Activated gamma-delta T cell (primary cell): ENCODE measurements at places on chromosomes 16 and 17.

GRCh38 chr17:38355251-38355650 lies 3.6 kb downstream of the SOCS7 start:
- no peak for DNase-seq

GRCh38 chr16:54174750-54175149 lies 111.8 kb downstream of the IRX3 start:
- no peak for DNase-seq

DNA sequence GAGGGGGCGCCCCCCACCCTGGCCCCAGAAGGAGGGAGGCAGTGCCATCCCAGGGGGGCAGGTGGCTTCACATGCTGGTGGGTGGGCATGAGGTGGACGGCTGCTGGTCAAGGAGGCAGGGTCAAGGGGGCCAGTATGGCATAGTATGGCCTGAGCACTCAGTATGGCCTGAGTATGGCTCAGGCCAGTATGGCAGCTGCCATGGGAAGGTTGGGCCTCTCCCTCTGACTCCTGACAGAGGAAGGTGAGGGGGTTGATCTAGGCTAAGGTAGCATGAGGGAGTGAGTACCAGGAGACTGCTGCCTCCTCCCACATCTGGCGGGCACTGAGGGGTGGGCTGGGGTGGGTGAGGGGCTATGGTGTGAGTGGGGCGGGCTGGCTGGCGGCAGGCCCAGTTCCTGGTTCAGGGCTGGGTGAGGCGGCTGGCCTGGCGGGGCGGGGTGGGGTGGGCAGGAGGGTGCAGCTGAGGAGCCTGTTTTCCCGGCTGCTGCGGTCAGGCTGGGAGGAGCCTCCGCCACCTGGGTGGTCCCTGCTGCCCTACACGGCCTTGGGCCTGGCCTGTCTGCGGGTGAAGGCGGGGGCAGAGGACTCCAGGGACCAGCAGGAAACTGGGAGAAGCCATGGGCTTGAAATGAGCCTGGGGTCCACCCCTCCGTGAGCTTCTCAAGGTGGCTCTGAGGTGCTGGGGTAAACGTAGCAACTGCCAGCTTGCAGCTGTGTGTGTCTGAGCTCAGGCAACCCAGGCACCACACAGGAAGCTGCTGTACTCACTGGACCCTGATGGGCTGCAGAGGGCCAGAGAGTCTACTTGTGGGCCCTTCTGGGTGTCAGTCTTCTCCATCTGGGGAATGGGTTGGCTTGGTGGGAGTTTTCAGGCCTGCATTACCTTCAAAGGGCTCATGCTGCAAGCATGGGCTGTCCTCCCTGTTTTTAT lies 57.0 kb downstream of the RAI1 start:
- no peak for DNase-seq

- DNase-seq = no peak
These were observed 12.8 kb downstream of the SMIM5 start for GRCh38 chr17:75645889-75646637.

DNA sequence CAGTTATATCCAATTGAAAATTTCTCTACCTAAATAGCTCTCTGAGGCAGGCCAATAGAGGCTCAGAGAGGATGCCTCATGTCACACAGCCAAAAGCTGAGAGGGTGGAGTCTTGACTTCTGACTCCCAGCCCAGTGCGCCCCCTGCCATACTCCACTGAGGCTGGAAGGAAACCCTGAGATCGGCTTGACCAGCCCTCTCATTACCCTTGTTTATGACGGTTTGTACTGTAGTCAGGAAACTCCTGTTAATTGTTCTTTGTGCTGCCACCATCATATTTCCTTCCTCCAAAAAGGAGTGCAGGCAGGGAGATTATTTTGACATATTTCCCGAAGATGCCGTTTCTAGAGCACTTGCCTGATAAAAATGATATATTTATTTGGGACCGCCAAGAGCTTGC lies 107.9 kb downstream of the AIPL1 start:
- DNase-seq = no peak

GRCh38 chr16:8063159-8063558 lies 527.2 kb downstream of the TMEM114 start:
- DNase-seq = no peak

DNA sequence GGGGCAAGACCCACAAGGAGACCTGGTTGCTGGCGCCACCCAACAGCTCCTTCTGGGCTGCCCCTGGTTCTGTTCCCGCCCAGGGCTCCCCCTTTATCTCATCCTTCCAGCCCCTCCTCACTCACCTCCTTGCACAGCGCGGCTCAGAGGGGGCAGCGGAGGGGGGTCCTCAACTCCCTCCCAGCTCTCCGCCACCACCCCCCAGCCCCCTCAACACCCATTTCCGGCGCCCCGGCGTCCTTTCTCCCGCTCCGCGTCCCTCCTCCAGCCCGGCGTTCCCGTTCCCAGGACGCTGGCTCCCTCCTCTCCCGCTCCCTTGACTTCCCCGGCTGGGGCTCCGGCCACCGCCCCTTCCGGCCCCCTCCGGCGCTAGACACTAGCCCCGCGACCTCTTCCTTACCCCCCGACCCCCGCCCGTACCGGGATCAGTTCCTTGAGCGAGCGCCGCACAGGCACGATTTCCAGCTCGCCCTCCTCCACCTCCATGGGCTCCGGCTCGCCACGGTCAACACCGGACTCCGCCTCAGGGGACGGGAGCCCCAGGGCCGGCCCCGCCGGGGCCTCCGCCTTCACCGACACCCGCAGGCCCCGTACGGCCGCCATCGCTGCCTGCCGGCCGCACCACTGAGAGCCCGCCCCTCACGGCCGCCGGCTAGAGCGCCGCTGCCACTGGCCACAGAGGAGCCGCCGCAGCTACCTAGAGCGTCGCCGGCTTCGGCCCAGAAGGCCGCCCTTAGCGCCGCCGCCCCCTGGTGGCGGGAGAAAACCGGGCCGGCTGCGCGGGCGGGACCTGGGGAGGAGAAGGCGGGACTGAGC lies at the start of gene NCBP3:
NCBP3 (minus strand) TSS at position 626 of the 816 bp plus-strand sequence; CDS start at position 603, 23 bp downstream.
- DNase-seq = peak; percentile 82

- peak; percentile 76 for DNase-seq
These were observed 550 bp upstream of the RNF213 start for GRCh38 chr17:80260069-80260535.

GRCh38 chr17:76492123-76492988 lies 8.9 kb downstream of the RHBDF2 start:
- no peak for DNase-seq

DNA sequence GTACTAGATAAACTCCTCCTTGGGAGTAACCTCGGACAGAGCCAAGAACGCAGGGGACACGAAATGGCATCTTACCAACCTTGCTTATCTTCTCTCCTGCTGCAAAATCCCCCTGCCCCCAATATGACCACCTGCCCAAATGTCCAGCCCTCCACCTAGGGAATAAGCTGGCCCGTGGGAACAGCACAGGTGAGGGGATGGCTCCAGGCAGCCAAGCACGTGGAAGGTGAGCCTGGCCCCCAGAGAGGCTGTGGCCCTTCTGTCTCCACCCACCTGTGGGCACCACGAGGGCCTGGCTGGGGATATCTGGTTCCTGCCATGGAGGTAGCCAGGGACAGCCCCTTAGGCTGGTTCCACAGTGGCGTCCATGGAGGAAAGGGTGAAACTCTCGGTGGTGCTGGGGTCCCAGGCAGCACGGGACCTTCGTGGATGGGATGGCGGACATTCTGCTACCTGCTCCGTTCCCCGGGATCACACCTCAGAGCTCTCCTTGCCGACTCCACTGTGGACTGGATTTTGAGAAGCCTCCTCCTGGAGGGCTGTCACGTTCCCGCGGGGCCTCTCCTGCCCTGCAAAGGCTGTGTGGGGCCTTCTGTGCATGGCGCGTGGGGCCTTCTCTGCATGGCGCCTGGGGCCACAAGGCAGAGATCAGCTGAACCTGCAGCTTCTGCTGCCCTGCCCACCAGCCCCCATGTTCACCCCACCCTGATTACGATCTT lies 388.5 kb upstream of the TNRC6C start:
- no peak for DNase-seq

GRCh38 chr16:68590201-68590994 lies 51.3 kb downstream of the ZFP90 start:
- peak; percentile 40 for DNase-seq

GRCh38 chr16:83995754-83996153 lies 27.7 kb downstream of the NECAB2 start:
- DNase-seq = no peak

GRCh38 chr16:325375-326145 lies 27.0 kb downstream of the AXIN1 start:
- no peak for DNase-seq

DNA sequence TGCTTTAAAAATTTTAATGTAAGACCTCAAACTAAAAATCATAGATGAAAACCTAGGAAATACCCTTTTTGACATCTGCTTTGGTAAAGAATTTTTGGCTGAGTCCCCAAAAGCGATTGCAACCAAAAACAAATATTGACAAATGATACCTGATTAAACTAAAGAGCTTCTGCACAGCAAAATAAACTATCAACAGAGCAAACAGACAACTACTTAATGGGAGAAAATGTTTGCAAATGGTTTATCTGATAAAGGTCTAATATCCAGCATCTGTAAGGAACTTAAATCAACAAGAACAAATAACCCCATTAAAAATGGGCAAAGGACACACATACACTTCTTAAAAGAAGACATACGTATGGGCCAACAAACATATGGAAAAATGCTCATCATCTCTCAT lies 242.5 kb downstream of the BCAS3 start:
- DNase-seq = no peak

GRCh38 chr17:29384901-29385300 lies 5.3 kb upstream of the TAOK1 start:
- DNase-seq = no peak

DNA sequence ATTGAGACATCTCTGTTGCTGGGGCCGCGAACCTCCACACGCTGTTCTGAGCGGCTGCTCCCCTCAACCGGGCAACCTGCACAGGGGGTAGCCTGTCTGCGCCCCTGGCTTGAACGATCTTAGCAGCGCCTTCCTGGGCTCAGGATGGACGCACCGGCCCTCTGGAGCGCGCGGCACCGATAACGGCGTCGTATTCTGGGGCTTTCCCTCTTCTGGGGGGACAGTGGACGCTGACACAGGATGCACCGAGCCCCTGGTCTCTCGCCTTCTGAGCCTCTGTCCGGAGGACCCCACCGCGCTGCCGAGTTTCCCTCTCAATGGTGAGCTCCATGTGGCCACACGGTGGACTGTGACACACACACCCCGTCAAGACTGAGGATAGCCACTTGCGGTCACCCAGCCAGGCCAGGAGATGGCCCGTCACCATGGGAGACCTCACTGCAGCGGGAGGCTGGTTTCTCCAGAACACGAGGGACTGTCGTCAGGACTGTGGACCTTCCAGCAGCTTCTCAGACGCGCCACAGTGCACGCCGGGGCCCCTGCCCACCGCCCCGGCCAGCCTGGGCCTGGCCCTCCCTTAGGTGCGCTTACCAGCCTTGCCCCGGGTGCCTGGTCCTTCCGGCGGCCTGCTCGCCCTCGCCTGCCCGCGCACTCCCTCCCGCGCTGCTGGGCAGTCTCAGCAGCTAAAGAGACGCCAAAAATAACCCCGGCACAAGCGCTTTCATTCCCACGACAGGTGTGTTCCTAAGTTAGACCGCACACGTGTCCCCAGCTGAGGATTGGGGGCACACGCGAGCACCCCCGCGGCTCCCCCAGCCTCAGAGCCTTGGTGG lies 30.0 kb upstream of the PABPN1L start:
- DNase-seq = no peak

DNA sequence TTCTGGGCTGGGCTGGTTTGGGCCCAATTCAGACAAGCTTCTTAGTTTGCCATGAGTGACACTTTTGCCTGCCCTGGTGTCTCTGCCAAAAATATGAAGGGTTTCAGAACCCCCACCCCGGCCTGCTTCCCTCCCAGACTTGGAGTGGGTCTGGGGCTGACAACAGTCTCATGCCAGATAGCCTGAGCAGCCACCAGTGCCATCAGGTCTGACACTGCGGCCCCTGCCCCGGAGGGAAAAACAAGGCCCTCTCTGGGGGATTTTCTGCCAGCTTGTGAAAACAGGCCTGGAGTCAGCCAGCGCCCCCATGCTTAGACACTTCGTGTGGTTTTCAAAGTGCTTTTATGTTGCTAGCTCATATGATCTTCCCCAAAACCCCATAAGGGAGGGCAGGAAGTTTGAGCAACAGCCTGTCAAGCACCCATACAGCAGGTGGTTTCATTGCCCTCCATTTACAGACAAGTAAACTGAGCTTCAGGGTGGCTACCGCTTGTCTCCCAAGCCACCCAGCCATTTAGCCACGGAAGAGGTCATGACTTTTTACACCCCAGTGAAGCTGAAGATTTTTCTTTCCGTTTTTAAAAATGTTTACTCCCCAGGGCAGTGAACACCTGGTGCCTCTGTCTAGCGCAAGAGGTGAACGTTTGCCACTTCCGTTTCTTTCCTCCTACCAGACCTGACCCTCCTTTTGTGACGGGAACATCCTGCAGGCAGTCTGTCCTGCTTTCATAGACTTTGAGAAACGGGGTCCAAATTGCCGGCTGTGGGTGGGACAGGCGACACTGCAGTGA lies 300.6 kb downstream of the SEC14L1 start:
- DNase-seq = peak; percentile 42

- DNase-seq = no peak
These were observed 20.6 kb downstream of the MAP3K14 start for GRCh38 chr17:45296003-45296832.

GRCh38 chr16:55392701-55393100 lies 68.7 kb downstream of the IRX6 start:
- no peak for DNase-seq

DNA sequence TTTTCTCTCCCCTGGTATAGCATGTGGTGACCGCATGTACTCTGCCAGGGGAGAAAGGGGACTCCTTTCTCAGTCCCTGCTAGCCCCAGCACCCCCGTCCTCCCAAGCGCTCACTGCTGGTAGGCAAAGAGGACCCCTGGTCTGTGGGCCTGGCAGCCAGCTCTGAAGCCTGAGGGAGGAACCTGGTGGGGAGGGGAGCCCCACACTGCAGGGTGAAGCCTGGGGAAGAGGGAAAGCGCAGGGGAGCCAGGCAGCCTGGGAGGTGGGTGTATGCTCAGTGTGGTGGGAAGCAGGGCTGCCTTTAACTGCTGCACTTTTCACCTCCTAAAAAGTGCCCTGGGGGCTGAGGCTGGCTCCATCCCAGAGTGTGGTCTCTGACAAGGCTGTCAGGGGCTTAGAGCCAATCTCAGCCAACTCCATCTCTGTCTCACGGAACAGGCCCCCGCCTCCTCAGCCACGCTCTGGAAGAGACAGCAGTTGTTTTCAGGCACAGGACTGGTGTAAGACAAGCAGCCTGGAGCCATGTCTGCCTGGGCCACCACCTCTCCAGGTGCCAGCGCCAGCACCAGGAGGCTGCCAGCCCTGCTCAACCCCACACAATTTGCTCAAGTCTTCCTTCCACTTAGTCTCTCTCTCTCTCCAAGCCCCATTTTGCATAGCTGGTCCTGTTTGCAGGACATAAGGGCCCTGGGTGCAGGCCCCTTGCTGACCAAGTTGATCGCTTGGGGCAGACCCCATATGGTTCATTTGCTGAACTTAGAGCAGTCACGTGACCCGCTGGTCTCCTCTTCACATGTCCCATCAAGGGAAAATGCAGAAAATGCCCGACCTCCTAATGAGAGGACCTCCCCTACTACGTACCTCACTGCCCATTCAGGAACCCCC lies 14.7 kb upstream of the TBX2 start:
- DNase-seq = no peak

GRCh38 chr16:50692999-50693781 lies at the start of gene NOD2:
Gene NOD2 (plus strand): TSS chr16:50693606. CDS start chr16:50699496, 5,890 bp downstream.
- no peak for DNase-seq

- DNase-seq = no peak
These were observed 2.1 kb downstream of the NME1 start for GRCh38 chr17:51155416-51155815.
